Activated T-cell treated with anti-CD3 and anti-CD28 coated beads for 24 hours (primary cell): ENCODE measurements at places on chromosomes 3 and 15.

DNA sequence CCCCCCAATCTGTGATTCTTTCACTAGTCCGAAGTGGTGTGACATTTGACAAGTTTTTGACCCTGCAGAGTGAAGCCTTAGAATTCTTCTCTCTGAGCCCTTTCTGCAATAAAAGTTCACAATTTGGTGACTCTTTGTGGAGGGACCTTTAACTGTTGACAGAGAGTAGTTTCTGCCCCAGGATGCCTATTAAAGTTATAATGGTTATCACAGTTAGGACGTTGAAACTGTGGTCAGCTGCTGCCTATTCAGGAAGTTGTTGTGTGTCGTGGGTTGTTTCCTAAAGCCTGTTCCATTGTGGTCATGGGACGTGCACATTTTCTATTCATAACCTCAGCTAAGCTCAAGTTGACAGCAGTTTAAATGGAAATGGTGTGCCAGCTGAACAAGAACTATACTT, 274.5 kb downstream of the NEK10 start:
- no peak for DNase-seq

DNA sequence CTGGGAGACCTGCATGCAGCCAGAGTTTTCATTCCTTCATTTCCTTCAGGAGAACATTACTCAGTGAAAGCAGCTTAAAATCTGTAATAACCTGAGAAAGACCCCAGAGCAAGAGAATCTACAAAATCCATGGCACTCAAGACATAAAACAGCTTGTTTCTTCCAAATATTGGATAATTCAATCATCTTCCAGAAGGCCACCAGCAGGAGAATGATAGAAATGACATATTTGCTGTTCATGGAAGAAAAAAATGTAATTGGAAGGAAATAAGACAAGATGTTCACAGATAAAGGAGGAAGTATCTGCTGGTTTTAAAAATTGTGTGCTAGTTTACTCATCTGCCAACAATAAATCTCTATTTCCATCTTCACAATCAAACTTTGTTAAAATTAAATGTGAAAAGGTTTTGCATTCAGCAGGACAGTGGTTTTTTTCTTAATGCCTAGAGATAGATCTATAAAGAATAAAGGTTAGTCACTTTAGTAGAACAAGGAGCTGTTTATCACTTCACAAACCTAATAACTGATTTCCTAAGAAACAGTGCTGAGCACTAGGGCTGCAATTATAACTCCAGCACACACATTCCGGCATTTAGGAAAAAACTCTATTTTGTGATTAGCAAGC, 530.8 kb downstream of the NSUN3 start:
- DNase-seq, result no peak

DNA sequence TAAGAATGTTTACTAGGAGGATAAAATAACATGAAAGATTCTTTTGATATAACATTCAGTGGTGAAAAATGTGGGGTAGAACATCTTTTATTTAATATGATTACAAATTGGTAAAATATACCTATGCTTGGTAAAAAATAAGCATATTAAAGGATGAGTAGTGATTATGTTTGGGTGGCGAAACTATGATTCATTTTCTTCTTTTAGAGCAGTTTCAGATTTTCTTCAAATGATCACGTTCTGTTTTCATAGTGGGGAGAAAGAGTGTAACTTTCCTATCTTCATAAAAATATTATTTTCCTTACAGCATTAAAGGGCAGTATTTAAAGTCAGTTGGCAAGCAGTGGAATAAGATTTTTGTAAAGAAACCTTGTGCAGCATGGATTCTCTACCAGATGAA, 15.5 kb downstream of the DZIP3 start:
- DNase-seq, result no peak

- peak; percentile 48 for DNase-seq
Measured at GRCh38 chr3:30751610-30752299, 142.7 kb downstream of the GADL1 start.

- no peak for DNase-seq
Measured at GRCh38 chr3:127157171-127157828, 35.6 kb upstream of the PRR23E start.

GRCh38 chr15:25741256-25741580, 121.9 kb downstream of the ATP10A start:
- no peak for DNase-seq

DNA sequence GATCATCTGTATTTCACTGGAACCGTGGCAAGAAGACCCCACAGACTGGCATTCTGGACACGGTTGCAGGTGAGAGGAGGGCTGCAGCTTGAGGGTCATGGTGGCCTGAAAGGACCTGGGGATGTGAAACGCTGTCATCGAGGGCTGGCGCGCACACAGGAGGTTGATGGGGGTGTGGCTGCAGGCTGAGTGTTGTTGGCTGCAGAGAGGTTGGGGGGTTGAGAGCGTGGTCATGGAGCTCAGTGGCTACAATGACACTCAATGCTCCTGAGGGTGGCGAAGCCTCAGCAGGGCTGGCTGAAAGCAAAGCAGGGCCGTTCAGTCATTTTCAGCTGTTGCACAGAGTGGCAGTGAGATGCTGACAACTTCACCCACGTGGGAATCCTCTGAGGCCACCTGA, 21.0 kb downstream of the CPN2 start:
- DNase-seq, result no peak

- no peak for DNase-seq
Measured at GRCh38 chr15:51668446-51668845, 12.9 kb upstream of the SCG3 start.

DNA sequence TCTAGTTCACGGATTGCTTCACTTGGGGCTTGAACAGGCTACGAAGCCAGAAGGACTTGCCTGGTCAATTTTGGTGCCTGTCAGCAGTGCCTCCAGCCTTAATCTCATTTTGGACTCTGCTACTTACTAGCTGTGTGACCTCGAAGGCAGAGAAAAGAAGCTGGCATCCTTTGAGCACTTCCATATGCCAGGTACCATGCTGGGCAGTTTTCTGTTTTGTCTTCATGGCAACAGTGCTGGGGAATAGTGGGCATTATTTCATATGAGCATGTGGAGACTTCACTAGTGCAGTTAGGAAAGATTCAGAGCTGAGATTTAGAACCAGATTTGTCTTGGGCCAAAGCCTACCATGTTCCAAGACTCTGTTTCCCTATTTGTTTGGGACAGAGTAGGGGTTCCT, 92.2 kb downstream of the LRTM1 start:
- no peak for DNase-seq

DNA sequence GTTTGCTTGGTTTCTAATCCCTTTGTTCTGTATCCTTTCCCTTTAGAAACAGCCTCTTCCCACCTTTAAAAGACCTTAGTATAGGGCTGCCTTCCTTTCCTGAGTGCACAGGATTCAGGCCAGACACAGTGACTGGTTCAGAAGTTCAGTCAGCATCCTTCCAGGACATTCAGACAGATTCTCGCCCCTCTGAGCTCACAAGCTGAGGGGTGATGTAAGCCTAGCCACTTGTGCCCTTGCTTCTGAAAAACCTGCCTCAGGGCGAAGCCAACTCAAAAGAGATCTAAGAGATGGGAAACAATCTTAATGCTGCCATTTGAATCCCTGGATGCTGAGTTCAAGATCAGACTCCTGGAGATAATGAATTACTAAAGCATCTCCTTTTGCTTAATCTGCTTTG, 6.7 kb upstream of the NSMCE3 start:
- no peak for DNase-seq

GRCh38 chr3:47565734-47566550, 12.7 kb downstream of the CSPG5 start:
- no peak for DNase-seq

GRCh38 chr15:39573844-39574243, 7.0 kb upstream of the THBS1 start:
- DNase-seq, result no peak

- no peak for DNase-seq
Measured at GRCh38 chr15:92810418-92811138, 89.5 kb upstream of the CHD2 start.

DNA sequence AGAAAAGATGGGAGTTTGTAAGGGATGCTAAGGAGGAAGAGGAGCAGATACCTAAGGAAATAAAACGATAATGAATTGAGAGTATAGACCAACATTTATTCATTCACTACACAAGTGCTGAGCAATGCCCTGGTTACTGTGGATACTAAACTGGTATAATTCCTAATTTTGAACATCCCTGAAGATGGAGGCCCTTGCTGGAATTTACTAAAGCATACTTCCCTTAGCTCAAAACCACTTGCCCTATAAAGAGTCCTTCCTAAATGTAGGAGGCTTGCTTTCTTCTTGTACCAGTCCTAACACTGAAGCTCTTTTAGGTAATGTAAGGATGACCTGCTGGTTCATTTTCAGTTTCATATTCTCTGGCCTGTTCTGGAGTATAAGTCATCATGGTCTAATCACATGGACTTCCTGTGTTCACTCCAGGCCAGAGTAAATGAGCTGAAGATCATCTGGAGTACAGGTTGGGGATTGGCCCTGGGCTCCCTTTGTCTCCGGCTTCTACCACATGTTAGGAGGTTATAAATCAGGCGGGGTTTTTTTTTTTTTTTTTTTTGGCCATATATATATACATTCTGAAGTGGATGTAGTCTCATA, 40.1 kb upstream of the MTMR10 start:
- DNase-seq, result no peak

DNA sequence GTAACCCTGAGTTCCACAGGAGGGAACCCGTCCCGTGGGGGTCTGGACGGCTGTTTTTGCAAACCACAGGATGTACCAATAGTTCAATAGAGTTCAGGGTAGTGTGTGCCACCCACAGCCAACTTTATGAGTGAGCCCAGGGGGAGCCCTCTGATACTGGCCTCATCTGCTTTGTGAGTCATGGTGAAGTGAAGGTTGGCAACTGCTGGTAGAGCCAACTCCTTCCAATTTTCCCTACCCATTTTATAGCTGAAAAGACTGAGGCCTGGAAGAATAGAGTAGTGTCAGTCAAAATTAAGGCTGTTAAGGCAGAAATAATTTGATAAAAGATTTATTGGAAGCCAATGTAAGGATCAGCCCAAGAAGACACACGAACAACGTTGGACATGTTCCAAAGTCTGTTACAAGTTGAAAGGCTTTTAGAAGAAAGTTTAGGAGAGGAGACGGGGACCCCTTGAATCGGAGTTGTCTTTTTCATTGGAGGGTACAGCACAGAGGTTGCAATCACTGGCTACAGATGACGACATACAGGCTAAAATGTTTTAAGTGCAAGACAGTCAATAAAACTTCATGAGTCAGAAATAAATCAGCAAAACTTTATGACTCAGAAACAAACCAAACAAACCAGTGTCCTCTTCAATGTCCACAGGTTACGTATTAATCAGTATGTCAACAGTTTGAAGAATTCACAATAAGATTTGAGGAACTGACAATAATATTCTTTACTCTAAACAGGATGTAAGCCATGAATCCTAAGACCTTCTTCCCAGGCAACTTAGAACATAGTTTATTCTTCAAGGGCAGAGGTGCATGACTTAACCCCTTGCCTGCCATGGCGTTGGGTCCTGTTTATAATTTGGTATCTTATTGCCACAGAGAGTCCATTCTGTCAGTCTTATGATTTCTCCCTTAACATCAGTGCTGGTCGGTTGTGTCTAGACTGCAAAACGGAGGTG, 62.9 kb upstream of the NR2E3 start:
- no peak for DNase-seq

GRCh38 chr3:140843656-140844055, 98.0 kb upstream of the SLC25A36 start:
- DNase-seq, result no peak

DNA sequence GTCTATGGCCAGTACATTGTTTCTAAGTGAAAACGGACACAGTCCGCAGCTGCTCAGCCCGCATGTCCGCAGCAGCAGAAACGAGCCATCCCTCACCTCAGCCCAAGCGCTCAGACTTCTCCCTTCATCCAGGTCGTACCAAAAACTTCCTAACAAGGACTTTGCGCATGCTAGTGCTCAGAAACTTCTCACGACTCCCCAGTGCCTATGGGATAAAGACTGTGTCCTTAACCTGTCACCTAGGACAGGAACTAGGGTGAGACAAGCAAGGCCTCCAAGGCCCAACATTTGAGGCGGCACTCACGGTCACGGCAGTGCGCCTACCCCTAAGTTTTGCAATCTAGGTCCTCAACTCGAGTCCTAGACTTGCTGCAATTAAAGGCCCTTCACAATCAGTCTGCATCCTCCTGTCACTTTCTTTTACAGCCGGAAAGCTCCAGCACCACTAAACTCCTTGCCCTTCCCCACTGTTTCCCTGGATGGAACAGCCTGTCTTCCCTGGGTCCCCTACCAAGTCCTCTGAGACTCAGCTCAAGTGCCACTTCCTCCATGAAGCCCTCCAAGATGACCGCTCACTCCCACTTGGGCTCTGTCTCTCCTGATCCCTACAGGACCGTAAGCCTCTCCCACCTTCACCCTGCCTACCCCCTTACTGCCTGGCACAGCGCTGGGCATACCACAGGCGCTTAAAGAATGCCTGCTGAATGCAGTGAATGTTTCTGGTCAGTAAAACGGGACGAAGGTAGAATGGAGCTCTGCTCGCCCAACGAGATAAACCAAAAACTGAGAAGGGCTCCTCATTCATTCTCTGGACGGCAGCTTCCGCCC, 1.2 kb downstream of the CLN6 start:
- DNase-seq, result no peak

- no peak for DNase-seq
Measured at GRCh38 chr3:126620738-126621137, 34.2 kb downstream of the TXNRD3 start.

- no peak for DNase-seq
Measured at GRCh38 chr15:89963301-89964231, 37.6 kb upstream of the ZNF710 start.

DNA sequence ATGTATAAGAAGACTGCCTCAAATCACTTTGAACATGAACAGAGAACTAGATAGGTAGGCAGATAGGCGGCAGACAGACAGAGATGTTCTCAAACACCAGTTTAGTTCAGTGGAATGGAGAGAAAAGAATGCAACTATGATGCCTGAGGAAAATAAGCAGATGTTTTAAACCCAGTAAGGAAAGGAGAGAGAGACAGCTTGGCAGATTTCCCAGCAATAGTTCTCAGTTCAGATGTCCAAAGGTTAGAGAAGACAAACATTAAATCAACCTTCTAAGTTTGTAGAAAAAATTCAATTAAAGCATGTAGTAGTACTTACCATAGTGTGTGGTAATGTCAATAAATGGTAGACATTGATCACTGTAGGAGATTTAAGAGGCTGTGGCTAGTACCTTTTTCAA, 209.6 kb upstream of the PFN2 start:
- no peak for DNase-seq

GRCh38 chr3:185423178-185423577, 60.2 kb downstream of the MAP3K13 start:
- DNase-seq, result no peak

GRCh38 chr3:87798567-87798947, 260.2 kb downstream of the CGGBP1 start:
- DNase-seq, result no peak

DNA sequence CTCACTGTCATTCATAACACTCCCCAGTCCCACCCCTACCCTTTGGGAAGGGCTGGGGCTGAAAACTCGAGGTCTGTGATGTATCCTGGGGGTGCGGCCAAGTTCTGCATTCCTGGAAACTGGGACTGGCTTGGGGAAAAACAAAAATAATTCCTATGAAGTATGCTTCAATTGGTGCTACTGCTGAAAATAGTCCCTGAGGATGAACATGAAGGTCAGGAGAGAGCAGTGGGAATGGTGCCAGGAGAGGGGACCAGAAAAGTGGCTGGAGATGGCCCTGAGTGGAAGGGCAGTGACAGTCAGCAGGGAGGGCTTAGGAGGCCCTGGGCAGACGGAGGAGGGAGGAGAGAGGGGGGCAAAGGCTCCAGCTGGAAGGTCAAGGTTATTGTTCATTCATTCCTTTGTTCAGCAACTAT, 4.8 kb upstream of the ISLR start:
- no peak for DNase-seq

- DNase-seq, result no peak
Measured at GRCh38 chr15:88463870-88464532, 3.2 kb downstream of the MRPL46 start.

- no peak for DNase-seq
Measured at GRCh38 chr15:87197981-87198380, 1058.6 kb downstream of the NTRK3 start.

GRCh38 chr3:153614563-153614962, 452.5 kb downstream of the RAP2B start:
- no peak for DNase-seq
